ENCODE measurements at places on chromosomes 3 and 15.

- DNase-seq, result no peak
These were observed 74.7 kb downstream of the CRYBG3 start for GRCh38 chr3:97896547-97896946.

GRCh38 chr3:41369838-41370237 is 170.5 kb downstream of the CTNNB1 start:
- DNase-seq, result no peak

GRCh38 chr15:60626051-60626450 is 147.1 kb upstream of the ICE2 start:
- no peak for DNase-seq

DNA sequence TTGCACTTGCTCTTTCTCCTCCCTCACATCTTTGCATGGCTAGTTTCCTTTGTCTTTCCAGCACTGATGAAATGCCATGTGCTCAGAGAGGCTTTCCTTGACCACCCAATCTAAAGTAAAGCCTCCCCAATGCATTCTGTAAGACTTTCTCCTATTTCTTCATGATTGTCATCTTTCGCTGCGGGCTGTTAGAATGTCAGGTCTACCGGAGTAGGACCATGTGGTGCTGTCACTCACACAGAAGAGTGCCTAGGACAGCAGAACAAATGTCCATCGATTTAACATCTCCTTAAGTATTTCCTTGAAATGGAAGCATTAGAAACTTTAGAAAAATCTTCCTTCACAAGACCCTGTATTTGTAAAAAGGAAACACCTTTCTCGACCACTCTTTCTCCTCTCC is 99.9 kb upstream of the TMC3 start:
- DNase-seq, result no peak

GRCh38 chr3:10962481-10963036 is 30.0 kb upstream of the SLC6A1 start:
- no peak for DNase-seq

- DNase-seq, result no peak
These were observed 12.2 kb downstream of the CLN6 start for GRCh38 chr15:68217341-68217740.
